Omental fat pad (tissue), 4 donors: ENCODE measurements at places on chromosomes 5 and 9. TPM values are rescaled to one million over a fixed set of nuclear protein-coding genes. Genes with fewer than 3 reads are reported as not detected.

PCDHA6 gene
- 1.5 TPM for total RNA-seq

DNA sequence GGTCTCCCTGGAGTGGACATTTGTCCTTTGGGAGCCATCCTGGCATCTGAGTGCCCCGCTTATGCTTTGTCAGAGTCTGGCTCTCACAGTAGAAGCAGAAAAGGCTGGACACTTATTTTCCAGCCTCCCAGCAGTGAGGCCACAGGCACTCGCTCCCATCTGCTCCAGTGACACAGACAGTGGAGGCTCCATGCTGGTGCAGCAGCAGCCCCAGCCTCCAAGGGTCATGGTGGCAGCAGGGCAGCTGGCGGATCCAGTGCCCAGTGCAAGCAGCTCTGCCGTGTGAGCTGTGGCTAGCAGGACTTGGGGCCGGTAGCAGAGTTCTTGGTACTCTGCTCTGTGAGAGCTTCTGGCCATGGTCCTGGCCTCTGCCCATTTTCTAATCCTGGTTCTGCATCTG lies 157.3 kb upstream of the ALDH1B1 start:
- no peak for DNase-seq

ANKRD18A gene
- 1.9 TPM for total RNA-seq

DNA sequence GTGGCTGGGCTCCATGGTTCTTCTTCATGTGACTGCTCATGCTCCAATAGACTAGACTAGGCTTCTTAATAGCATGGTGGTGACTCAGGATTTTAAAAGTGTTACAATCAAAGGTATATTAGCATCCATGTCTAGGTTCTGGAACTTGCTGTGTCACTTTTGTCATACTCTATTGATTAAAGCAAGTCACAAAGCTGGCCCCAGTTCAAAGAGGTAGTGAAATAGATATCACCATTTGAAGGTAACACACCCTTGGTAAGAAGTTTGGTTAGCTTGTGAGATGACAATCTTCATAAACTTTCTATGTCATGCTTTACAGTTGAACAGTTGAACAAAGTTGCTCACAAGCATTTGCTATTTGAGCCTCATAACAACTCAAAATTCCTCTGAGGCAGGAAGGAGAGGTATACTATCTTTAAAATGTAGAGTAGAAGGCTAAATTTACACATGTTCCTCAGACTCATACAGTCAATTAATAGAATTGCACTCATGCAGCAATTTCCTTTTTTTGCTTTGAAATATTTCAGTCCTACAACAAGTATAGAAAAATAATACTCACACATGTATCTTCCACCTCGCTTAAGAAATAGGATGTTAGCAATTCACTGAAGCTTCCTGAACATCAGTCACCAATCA lies 56.8 kb upstream of the TMEM252 start:
- no peak for DNase-seq

- no peak for DNase-seq
Measured at GRCh38 chr5:171080186-171080938, 218.5 kb downstream of the RANBP17 start.

DNA sequence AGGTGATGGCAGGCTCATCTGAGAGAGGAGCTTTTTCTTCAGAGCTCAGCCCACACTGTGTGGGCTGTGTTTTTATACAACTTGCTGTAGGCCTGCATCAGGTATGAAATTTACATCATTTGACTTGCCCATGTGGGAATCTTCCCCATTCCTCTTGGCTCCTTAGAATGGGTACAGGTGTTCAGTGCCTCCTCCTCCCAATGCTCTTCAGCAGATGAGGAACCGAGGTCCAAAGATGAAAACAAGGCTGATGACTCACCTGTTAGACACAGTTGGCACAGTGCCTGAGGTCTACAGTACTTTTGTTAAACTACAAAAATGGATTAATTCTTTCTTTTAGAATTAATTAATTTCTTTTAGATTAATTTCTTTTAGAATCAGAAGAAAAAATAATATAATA lies 20.8 kb downstream of the PAPPA start:
- no peak for DNase-seq

- DNase-seq: no peak
Measured at GRCh38 chr9:131276094-131276888, at the start of gene FAM78A. FAM78A (minus strand) TSS chr9:131276510; CDS start chr9:131276179, 331 bp downstream.

PRSS3 gene
- not detected for total RNA-seq
